ENCODE measurements at places on chromosomes 2 and 18.
A peak's percentile ranks its signal among the peaks of the same experiment; 100 is the strongest.

DNA sequence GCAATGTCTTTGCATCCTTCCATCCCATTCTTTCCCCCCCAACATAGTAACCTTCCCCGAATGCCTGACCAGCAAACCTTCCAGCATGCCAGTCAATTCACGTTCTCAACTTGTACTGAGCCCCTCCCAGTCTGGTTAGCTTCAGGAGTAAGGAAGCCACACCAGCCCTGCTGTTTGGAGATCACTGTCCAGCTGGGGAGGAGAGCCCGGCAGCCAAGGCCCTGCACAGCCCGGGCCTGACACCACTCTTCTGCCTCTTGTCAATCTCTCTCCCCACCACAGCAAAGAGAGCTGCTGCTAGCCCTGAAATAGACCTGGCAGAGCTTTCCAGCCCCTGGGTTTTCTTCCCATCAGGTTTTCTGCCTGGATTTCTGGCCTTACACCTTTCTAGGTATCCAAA is 185.8 kb upstream of the ID2 start:
- no peak for DNase-seq

- DNase-seq: no peak
Measured at GRCh38 chr2:62803961-62804360, 98.4 kb downstream of the EHBP1 start.

DNA sequence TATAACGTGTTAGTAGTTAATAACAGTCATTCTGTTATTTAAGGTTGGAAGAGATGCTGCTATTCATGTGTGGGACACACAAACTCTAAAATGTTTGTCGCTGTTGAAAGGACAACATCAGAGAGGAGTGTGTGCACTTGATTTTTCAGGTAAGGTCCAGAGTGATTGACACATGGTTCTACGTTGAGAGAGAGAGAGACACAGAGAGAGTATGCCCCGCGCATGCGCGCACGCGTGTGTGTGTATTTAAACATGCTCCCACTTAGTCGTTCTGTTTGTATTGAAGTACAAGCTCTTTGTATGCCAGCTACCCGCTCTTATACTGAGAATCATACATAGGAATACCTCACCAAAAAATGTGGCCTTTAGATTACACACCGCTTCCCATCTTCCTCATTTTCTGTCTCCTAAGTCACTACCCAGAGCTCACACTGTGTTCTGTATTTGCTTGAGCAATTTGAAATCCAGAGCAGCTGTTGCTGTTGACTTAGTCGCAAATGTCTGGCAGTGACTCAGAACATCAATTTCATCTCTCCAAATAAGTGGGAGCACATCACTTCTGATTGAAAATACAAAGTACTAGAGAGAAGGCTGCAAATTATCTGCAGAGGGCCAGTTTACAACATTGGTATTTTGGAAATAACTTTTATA is 148.1 kb downstream of the EML6 start:
- DNase-seq: no peak

- DNase-seq: no peak
Measured at GRCh38 chr2:19041434-19042041, 316.9 kb downstream of the OSR1 start.

- no peak for DNase-seq
Measured at GRCh38 chr2:67660871-67661270, 263.7 kb downstream of the ETAA1 start.

GRCh38 chr18:40976050-40976449 is 979.0 kb upstream of the PIK3C3 start:
- no peak for DNase-seq

DNA sequence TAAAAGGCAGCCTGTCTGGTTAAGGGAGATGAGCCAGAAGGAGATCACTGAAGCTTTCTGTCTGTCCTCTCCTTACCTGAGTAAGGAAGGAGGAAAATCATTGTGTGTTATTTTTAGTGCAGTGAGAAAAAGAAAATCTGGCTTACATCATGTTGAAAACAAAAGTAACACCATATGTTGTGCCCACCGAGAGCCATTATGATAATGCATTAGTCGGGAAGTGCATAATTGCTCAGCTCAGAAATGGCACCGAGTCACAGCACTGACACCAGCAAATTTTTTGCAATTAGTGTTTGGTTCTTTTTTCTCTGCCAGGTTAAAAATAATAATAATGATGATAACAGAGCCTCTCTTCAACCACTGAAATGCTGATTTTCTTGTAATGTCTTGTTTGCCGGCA is 46.6 kb downstream of the HNMT start:
- no peak for DNase-seq

GRCh38 chr2:42921147-42921520 is 128.8 kb upstream of the HAAO start:
- DNase-seq: no peak

DNA sequence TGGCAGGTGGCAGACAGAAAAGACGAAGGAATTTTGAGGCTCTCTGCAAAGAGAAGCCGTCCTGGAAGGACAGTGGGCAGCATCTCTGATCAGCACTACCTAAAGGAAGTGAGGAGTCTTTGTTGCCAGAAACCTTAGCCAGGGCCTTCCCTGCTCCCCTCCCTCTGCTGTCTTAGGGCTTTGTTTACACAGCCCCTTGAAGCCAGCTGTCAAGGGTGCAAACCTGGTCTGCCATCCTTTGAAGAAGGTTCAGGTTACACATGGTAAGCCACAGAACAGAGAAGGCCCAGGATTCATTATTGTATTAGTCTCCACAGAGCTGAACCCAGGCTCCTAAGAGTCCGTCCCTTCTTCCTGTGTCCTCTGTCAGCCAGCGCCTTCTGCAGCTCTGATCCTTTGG is 356.7 kb downstream of the TGIF1 start:
- no peak for DNase-seq

- no peak for DNase-seq
Measured at GRCh38 chr2:158742536-158742935, 52.6 kb upstream of the DAPL1 start.

GRCh38 chr2:68698567-68699377 is 35.8 kb upstream of the ARHGAP25 start:
- no peak for DNase-seq

- DNase-seq: peak; percentile 97
Measured at GRCh38 chr2:156342254-156343095, 10.0 kb upstream of the NR4A2 start.

DNA sequence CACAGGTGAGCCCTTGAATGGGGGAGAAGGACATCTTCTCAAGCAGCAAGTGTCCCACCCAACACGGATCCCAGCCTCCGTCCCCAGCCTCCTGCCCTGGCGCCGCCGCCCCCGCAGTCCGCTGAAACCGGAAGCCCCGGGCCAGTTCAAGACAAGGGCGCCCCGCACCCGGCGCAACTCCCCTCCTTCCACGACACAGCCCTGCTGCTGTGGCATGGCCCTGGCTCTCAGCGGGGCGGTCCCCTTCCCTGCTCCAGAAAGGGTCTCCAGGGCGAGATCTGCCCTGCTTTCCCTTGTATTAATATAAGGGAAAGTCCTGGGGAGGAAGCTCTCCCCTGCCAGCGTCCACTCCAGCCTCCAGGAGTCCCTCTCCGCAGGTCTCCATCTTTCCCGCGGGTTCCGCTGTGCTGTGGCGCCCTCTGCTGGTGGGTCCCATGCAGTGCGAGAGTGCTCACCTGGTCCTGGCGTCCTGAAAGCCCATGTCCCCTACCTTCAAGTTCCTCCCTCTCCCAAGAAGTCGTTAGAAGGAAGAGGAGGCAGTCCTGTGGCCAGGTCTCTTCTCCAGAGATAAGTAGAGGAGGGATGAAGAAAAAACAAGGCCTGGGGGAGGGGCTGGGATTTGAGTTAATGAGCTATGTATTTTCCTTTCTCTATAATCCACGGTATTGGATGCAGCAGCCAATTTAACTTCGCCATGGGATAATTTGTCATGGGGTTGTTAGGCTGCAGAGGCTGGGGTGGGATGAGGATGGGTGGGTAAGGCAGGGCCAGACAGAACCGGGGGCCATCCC is 176.0 kb downstream of the SMAD2 start:
- no peak for DNase-seq

- DNase-seq: no peak
Measured at GRCh38 chr2:39266916-39267434, 23.2 kb upstream of the CDKL4 start.

GRCh38 chr2:54641988-54642387 is 81.5 kb upstream of the EML6 start:
- DNase-seq: no peak

GRCh38 chr2:13542642-13543041 is 825.9 kb downstream of the TRIB2 start:
- DNase-seq: no peak

DNA sequence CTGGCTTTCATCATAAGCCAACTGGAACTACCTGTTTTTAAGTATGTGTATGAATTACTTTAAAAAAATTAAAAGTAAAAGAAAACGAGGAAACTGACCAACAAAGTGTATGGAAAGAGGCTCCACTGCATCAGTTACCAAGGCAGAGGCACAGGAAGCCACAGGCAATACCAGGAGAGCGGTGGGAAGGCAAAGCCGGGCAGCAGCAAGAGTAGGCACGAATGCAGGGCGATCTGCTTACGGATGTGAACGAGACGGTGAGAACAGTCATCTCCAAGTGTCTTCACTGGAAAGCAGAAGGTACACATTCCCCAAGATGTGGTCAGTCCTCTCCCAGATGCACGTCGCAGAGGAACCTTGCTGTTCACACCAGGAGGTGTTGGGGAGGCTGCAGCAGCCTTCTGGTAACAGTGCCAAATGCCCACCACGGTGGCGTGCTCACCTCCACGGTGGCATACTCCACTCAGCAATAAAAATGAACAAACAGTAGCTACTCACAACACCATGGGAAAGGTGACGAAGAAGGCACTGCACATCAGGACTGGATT is 43.1 kb downstream of the HS6ST1 start:
- DNase-seq: peak; percentile 41

GRCh38 chr2:27370816-27371620 is 602 bp downstream of the SNX17 start:
- no peak for DNase-seq

DNA sequence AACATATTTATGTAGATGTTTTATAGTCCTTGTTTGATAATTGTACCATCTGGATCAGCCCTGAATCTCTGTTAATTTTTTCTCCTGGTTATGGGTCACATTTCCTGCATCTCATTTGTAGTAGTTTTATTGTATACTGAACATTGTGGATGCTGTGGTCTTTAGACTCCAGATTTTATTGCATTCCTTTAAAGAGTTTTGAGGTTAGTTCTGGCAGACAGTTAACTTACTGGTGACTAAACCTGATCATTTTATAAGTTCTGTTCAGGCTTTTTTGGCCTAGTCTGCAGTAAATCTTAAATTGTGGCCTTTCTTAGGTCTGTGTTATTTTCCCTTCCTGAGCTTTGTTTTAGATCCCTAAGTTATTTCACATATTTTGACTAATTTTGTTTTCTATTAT is 84.3 kb downstream of the FANCL start:
- DNase-seq: no peak

DNA sequence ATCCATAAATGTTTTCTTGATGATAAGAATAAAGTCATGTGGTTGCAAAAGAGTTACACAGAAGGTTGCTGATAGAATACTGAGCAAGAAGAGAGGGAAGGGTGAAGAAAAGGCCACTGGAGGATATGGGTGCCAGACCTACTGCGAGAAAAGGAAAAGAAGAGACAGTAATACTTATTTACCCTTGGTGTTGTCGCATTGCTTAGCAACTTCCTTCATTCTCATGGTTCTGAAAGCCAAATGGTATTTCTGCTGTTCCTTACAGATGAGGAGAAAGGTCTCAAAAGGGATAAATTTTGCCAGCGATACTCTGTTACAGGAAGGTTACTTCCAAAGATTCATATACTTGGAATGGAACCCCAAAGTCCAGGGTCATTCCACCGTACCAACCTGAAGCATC is 62.5 kb downstream of the LHCGR start:
- no peak for DNase-seq

DNA sequence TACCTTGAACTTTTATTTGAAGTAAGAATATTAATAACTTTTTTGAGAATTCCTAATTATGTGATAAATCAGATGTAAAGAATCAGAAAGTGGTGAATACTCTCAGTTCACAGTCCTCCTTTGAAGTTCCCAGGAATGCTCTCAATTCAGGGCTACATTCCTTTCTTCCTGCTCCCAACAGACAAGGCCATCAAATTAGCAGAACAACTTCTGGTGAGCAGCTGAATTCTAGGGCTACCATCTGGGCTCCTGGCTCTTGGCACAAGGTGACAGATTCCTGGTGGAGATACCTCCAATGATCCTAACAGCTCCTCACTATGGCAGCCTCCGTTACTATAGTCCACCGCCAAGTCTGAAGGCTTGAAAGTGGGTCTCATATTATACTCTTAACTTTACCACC is 37.8 kb upstream of the OLA1 start:
- DNase-seq: no peak

GRCh38 chr2:141331127-141331526 is 799.7 kb downstream of the LRP1B start:
- no peak for DNase-seq

DNA sequence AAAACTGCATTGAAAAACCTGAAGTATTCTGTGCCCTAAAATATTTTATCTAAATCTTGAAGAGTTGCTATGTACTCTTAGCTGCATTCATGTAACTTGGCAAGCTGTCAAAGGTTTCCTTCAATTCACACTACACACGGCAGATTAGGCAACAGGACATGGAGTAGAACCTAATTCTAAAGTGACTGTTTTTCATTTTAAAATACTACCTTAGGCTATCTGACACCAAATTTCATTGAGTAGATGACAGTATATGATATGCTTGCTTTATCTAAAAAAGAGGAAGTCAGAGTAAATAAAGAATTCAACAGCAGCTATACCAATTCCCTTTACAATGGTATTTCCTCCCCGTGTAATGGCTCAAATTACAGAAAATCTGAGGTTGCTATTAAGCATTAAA is 45.4 kb downstream of the EXOC6B start:
- no peak for DNase-seq

- DNase-seq: no peak
Measured at GRCh38 chr18:41814651-41815050, 140.4 kb upstream of the PIK3C3 start.

DNA sequence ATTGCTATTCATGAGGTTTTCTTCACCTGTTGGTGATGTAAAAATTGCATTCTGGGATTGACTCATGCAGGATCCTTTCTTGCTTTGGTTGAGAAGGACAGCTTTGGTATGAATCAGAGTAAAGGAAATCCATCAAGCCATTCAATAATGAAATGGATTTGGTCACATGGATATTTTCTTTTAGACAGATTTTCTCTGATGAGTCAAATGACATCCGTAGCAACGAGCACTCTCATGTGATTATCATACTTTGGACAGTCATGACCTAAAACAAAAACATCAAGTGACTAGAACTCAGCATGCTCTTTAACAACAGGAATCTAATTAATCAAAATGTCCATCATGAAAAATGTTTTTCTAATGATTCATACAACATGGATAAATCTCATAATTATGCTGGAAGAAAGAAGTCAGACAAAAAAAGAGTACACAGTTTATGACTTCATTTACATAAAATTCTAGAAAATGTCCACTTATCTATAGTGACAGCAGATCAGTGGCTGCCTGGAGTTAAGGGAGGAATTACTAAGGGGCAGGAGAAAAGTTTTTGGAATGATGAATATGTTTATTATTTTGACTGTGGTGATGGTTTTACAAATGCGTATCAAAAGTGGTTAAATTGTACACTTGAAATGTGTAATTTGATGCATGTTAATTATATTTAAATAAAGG is 30.7 kb downstream of the TRAK2 start:
- DNase-seq: no peak

Measured in coronary artery (tissue), 2 donors.